NCI-H345 (cell line): ENCODE measurements at places on chromosomes 4 and X.

- DNase-seq = peak; percentile 55
Observed at GRCh38 chrX:17860811-17861488, at the start of gene RAI2. Gene RAI2, minus strand, starts transcription at chrX:17861298. Its CDS starts 59,288 bp downstream, at chrX:17802010.

GRCh38 chr4:80852061-80852460 is 178.4 kb upstream of the BMP3 start:
- no peak for DNase-seq

GRCh38 chrX:120456973-120457372 is 12.1 kb downstream of the LAMP2 start:
- DNase-seq = no peak

GRCh38 chrX:39117101-39117500 is 315.8 kb downstream of the MID1IP1 start:
- DNase-seq = no peak

DNA sequence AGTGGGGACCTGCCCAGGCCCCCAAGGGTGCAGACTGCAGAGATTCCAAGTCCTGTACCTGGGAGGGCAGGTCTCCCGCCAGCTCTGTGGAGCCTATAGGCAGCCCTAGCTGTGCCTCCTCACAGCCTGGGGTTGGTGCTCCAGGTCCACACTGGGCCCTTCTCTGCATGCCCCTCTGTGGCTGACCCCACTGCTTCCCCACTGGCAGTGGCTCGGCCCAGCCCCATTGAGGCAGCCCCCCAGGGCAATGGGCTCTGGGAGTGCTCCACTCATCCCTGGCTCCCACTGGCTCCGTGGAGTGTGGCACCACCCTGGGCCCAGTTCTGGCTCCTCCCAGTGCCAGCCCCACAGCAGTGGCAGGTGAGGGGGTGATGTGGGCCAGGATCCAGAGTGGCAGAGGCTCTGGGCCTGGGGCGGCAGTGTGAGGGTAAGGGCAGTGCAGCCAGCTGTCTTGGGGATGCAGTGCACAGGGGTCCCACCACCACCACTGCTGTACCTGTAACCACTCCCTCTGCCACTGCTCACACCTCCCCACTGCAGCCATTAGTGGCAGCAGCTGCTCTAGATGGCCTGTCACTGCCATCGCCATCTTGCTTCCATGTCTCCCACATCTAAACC is 312.2 kb downstream of the GPM6A start:
- DNase-seq = no peak

DNA sequence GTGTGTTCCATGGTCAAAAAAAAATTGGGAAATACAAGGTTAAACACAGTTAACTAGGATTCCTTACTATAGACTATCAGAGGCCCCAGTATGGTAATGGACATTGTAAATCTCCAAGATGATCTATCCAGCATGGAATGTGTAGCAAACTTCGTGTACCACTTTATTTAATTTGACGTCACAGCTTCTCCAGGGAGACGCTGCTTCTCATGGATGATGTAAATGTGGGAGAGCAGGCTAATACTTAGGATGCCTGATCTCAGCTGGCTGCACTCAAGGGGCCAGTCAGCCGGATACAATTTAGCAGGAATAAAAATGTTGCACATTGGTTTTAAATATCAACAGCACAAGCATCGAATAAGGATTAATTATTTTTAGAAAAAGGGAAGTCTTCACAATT is 111.7 kb upstream of the HPF1 start:
- DNase-seq = no peak

GRCh38 chr4:80507077-80507476 is 171.5 kb downstream of the CFAP299 start:
- DNase-seq = no peak
